ENCODE measurements at places on chromosomes 6 and 20. TPM values are rescaled to one million over a fixed set of nuclear protein-coding genes. Genes with fewer than 3 reads are reported as not detected.

CALHM4 gene
- not detected for total RNA-seq

DNA sequence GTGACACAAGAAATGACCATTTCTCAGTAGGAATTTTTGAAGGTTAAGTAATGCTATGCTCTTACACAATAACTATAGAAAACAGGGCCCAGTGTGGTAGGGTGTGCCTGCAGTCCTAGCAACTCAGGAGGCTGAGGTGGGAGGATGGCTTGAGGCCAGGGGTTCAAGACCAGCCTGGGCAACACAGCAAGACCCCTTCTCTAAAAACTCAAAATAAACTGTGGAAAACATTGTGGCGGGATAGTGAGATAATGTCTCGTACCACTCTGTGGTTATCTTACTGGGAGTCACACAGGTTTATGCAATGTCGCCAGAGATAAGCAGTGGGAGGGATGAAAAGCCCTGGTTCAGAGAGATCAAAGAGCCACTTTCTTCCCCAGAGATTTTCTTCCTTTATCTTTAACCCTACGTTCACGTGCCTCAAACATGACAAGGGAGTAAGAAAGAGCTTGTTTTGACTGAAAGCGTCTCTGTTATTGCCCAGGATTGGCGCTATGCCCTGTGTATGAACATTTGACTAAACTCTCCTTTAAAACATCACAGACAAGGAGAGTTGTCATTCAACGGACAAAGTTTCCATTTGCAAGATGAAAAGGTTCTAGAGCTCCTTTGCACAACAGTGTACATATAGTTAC is 13.9 kb downstream of the GCM1 start:
- no peak overlapping the region for H3K4me3 ChIP-seq
- DNase-seq, result no peak
- H3K27me3 ChIP-seq, result no peaks in the 10 kb centered on the region
- no peaks in the 10 kb centered on the region for H3K36me3 ChIP-seq

GRCh38 chr6:159646733-159647132 is 46.3 kb downstream of the SOD2 start:
- DNase-seq, result no peak
- no peak overlapping the region for H3K4me3 ChIP-seq
- no peaks in the 10 kb centered on the region for H3K4me1 ChIP-seq
- H3K27ac ChIP-seq, result no peak overlapping the region

GRCh38 chr20:32018269-32019155 is 8.3 kb downstream of the CCM2L start:
- peak; percentile 99 for DNase-seq
- H3K27ac ChIP-seq, result no peak overlapping the region
- no peaks in the 10 kb centered on the region for H3K36me3 ChIP-seq
- no peaks in the 10 kb centered on the region for H3K4me1 ChIP-seq
- H3K4me3 ChIP-seq, result peak overlapping the region; percentile 77
